Activated T-helper 17 cell treated with anti-CD3 and anti-CD28 coated beads, Interleukin-2, amount 50 U/mL, for 72 hours (primary cell): ENCODE measurements at places on chromosomes 3 and 15. TPM values are rescaled to one million over a fixed set of nuclear protein-coding genes. Genes with fewer than 3 reads are reported as not detected.

The ROBO2 gene
- total RNA-seq: not detected

The CPLX3 gene
- 0.19 TPM for total RNA-seq

The KLHL6 gene
- total RNA-seq: 39.7 TPM

The SCN5A gene
- total RNA-seq: 0.35 TPM

The CLDN1 gene
- 0.11 TPM for total RNA-seq

The CYP11A1 gene
- total RNA-seq: not detected

The MFAP1 gene
- total RNA-seq: 46.5 TPM

The GALNT15 gene
- 0.22 TPM for total RNA-seq

The HIGD2B gene
- total RNA-seq: 0.32 TPM

The PLA2G4E gene
- not detected for total RNA-seq

The LRRC2 gene
- total RNA-seq: not detected

The RTP3 gene
- total RNA-seq: not detected

The STX19 gene
- total RNA-seq: not detected

The MKRN2 gene
- total RNA-seq: 25.8 TPM

The HRG gene
- total RNA-seq: not detected

The KPNA4 gene
- total RNA-seq: 69.2 TPM

The EIF3J gene
- 43.5 TPM for total RNA-seq

The RBP2 gene
- not detected for total RNA-seq

The PLA2G4F gene
- total RNA-seq: not detected

The ACSBG1 gene
- not detected for total RNA-seq

The TAGLN3 gene
- 0.56 TPM for total RNA-seq

The NTRK3 gene
- total RNA-seq: not detected

The FOXB1 gene
- total RNA-seq: 0.77 TPM
